ENCODE measurements at places on chromosomes 5 and 9.

- DNase-seq = no peak
Observed at GRCh38 chr9:135780086-135780485, 78.1 kb downstream of the KCNT1 start.

GRCh38 chr5:124701016-124701415 is 45.4 kb downstream of the ZNF608 start:
- no peak for DNase-seq

DNA sequence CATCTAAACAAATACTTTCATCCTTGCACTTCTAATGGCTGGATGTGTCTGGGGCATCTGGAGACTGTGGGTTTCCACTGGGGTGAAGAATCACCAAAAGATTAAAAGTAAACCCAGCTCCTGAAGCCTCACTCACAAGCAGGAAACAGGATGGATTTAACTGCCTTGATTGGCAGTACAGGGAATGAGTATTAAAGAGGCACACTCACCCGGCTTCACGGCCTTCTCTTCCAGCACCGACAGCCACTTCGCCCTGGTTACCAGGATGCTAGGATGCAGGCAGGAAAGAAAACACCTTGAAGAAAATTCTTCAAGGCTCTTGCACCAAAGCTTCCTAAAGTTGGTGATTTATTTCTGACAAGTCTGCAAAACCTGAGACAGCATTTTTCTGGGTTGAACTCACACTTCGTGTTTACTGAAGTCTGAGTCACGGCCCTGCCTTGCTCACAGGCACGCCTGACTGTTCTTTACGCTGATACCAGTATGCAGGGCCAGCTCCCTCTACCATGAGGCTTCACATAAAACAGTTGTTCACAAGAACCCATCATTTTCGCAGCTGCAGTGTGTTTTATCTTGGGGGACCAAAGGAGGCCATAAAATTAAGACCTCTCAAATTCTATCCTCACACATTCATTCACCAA is 56.5 kb upstream of the ZNF354A start:
- DNase-seq = no peak

DNA sequence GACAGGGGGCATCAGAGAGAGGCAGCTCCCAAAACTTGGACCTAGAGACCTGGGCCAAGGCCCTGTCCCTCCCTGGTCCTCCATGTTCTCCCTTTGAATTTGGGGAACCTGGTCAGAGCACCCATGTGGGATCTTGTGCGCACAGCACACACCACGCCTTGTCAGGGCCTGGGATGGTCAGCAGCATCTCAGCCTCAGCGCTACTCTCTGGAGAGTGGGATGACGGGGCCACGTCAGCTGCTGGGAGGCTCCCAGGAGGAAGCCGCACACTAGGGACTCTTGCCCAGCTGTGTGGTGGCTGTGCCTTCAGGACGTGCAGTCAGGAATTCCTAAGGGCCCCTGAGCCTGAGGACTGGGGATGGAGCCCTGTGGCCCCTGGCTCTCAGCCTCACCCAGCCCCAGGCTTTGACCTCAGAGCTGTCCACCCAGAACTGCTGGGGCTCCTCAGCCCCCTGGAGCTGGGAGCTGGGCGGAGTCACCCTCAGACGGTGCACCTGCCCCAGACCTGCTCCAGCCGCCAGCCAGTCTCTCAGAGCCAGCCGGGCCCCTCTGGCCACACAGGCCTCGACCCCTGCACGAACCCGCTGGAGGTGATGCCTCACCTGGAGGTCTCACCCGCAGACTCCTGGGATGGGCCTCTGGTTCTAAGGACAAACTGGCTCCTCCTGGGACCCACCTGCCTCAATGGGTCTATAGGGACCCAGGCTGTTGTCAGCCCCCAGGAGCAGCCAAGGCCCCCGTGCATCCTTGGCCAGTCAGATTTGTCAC is 38.3 kb upstream of the EGFL7 start:
- DNase-seq = no peak

GRCh38 chr9:15344191-15344590 is 37.2 kb upstream of the TTC39B start:
- DNase-seq = no peak

- no peak for DNase-seq
Observed at GRCh38 chr9:114560956-114561355, 26.6 kb upstream of the ATP6V1G1 start.

- no peak for DNase-seq
Observed at GRCh38 chr5:31361234-31361633, 167.7 kb downstream of the CDH6 start.

DNA sequence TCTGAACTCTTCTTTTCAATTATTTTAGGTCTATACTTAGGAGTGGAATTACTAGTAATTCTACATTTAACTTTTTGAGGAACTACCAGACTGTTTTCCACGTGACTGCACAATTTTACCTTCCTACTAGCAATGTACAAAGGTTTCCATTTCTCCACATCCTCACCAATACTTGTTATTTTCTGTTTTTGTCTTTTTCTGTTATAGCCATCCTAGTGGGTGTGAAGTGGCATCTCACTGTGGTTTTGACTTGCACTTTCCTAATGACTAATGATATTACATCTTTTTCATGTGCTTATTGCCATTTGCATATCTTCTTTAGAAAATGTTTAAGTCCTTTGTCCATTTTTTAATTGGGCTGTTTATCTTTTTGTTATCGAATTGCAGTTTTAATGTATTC is 136.9 kb upstream of the EGFLAM start:
- no peak for DNase-seq

DNA sequence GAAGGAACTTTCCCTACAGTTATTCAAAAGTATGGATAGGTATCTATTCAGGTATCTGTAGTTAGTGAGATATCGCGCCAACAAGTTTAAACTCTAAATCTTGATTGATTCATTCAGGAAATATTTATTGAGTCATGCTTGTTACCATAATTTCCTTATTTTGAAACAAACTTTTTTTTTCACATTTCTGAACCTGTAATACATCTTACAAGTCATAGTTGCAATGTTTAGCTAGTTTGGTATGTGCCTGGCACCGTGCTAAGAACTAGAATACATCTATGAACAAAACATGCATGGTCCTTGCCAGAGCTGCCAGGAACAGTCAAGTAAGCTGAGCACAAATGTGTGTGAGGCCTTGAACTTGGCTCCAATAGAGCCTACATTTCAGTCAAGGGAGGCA is 226.4 kb downstream of the PCSK5 start:
- no peak for DNase-seq

DNA sequence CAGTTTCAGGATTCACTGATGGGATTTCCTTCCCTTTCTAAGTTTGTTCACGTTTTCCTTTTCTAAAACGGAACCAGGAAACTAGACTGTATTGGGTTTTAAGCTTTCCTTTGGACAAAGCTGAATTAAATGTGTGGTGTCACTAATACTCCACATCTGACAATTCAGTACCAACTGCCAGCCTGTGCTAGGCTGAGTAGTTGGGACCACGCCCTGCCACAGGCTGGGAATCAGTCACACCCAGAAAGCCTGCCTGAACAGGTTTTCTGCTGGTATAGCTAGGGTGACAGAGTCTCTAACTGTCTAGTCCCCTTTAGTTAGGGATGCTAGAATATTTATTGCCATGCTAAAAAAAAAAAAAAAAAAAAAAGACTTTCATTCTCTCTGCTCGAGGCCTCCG is 15.6 kb downstream of the SPACA9 start:
- no peak for DNase-seq

DNA sequence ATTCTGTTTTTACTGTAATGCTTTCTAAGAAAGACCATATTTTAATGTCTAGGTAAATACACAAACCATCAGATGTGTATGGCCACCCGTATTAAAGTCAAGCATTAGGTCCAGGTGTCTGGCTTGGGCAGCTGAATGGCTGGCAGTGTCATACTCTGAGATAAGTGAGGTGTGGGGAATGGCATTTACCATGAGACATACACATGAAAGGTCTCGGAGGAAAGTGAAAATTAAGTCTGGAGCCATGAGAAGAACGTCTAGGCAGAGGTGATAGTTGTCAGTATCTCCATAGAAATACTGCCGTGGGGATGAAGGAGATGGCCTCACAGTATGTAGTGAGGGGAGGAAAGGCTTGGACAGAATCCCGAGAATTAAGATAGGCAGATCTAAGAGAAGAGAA is 164.3 kb downstream of the TLE4 start:
- no peak for DNase-seq

GRCh38 chr5:1387059-1387755 is 42.3 kb upstream of the CLPTM1L start:
- DNase-seq = no peak

- no peak for DNase-seq
Observed at GRCh38 chr5:145925803-145926202, 10.6 kb upstream of the SH3RF2 start.

GRCh38 chr9:107705521-107705920 is 216.0 kb upstream of the KLF4 start:
- no peak for DNase-seq

- DNase-seq = no peak
Observed at GRCh38 chr9:7368410-7369292, 430.9 kb downstream of the DMAC1 start.

DNA sequence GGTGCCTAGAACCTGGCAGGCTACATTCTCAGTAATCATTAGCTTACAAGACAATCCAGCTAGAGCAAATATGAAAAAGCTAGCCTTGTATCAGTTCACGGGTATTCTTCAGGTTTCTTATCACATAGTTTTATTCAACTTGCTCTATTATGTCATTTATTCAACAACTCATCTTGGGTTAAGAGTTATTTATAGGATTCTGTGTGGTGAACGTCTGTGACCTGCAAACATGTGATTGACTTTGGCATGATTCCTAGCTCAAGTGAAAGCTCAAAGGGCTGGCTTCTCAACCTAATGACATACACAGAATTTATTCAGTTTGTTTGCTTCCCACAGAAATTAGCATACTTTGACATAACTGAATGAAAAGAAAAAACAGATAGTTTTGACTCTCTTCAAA is 173.1 kb downstream of the PLPPR1 start:
- no peak for DNase-seq

DNA sequence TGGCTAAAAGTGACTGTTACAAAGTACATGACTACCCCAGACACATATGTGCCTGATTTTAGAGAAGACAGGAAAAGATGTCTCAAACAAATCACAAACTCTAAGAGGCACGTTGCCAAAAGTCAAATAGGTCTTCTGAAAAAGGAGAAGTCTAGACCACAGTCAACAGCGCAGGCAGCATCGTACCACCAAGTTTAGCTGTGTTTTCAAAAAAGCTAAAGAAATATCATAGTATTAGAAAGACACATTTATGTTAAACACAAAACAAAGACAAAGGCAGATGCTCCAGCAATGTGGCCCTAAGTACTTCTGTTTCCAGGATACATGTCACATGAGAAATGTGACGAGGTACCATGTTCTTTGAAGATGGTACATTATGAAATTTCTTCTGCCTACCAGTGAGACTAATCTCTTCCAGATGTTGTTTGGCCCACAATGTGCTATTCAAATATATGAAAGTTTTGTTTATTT is 43.5 kb downstream of the LPAR1 start:
- no peak for DNase-seq

DNA sequence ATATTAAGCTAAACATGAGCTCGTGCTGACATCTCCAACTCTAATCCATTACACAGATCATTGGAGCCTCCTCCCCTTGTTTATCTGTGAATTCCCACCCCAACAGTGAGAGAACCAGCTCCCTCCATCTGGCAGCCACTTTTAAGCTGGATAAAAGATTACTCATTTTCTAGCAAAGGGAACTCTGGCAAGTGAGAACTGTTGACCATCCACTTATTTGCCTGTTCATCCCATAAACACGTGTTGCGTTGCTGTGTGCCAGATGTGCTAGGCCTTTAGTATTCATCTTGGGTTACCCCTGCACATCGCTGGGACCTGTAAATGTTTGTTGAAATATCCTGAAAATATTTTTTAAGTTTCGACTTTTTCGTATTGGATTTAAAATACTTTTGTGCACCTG is 2.4 kb upstream of the TOR1A start:
- no peak for DNase-seq

DNA sequence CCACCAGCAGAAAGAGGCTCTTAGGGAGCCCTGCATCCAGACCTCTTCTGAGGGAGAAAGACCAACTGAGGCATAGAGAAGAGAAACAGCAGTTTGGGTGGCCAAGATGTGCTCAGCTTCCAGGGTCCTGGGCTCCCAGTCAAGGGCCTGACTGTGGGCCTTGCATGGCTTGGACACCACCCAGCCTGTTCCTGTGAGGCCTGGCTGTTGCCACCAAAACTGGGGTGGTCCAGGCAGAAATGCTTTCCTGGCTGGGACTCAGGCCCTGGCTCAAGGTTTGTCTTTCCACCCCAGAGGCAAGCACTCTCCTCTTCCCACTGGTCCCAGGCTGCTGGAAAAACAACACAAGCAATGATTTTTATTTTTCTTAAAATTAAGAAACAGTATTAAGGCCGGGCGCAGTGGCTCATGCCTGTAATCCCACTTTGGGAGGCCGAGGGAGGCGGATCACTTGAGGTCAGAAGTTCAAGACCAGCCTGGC is 13.3 kb downstream of the MYOZ3 start:
- DNase-seq = no peak

GRCh38 chr5:60521376-60522291 is 178.3 kb downstream of the DEPDC1B start:
- DNase-seq = no peak

All from activated gamma-delta T cell treated with anti-CD3 and anti-CD28 coated beads, Interleukin-2, amount 50 U/mL, for 16 hours (primary cell).